Activated gamma-delta T cell (primary cell): ENCODE measurements at places on chromosomes 13 and 19.

DNA sequence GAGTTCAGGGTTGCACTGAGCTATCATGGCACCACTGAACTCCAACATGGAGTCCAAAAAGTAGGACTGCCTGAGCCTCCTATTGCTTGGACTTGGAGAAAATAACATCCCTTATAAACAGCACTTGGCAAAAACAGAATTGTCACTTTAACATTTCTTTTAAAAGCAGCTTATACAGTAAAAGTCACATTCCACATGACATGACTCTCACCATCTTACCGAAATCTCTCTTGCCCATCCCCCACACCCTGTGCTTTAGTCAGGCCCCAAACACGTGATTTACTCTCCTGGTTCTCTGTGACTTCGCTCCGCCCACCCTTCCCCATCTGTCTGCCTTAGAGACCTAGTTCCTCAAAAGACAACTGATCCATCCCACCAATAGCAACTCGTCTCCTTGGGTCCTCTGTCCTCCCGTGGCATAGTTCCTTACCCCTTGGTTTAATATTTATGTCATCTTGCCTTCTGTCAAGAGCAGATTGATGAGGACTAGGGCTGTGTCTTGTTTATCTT, 4.6 kb downstream of the SAFB start:
- no peak for DNase-seq

- no peak for DNase-seq
Observed at GRCh38 chr13:26475176-26476110, 82.0 kb upstream of the WASF3 start.

GRCh38 chr19:415292-415691, 6.3 kb upstream of the C2CD4C start:
- DNase-seq, result no peak

GRCh38 chr19:45187421-45188100, 9.0 kb downstream of the BLOC1S3 start:
- no peak for DNase-seq

DNA sequence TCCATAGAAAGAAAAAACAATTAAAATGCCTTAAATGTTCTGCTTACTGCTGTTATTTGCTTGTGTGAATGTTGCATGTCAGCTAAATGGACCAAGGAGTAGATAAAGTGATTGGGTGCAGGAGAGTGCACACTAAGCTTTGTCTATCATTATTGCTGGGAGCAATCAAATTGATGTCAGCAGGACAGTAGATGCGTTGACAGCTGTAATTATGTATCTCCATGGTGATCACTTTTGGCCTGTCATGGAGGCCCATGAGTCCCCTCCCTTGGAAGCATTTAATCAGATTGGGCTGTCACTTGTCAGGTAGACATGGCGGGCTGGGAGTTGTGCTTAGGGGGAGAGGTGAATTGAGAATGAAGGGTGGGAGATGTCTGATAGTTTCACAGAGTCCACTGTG, 215.3 kb downstream of the PCCA start:
- no peak for DNase-seq

DNA sequence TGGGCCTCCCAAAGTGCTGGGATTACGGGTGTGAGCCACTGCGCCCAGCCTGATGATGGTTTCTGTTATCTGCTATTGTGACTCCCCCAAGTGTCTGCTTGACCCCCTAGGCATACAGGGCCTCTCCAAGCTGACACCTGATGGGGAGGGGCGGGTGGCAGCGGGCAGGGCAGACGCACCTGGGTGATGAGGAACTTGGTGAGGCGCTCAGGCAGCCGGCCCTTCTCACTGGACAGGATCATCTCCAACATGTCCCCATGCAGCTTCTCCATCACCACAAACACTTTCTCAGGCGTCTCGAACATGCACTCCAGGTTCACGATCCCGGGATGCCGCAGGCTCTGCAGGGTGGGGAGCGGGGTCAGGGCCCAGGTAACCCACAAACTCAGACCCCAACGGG, 27.6 kb downstream of the PRKD2 start:
- DNase-seq, result no peak

DNA sequence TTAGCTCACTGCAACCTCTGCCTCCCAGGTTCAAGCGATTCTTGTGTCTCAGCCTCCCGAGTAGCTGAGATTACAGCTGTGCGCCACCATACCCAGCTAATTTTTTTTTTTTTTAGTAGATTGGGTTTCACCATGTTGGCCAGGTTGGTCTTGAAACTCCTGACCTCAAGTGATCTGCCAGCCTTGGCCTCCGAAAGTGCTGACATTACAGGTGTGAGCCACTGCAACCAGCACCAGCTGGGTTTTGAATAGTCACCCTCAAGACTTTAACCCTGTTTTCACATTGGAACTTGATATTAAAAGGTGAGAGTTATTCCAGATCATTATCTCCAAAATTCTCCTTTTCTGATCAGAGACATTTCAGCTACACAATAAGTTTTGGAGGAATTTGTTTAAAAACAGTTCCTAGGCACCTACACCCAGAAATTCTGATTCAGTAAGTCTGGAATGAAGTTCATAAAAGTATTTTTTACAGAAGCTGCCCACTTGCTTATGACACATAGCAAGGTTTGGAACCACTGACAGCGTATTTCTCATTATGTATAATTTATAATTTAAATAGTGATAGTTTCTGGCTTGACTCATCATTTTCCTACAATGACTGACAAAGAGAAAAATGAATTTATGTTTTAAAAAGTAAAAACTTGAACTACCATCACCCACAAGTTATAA, 417.3 kb downstream of the DIAPH3 start:
- DNase-seq, result no peak

DNA sequence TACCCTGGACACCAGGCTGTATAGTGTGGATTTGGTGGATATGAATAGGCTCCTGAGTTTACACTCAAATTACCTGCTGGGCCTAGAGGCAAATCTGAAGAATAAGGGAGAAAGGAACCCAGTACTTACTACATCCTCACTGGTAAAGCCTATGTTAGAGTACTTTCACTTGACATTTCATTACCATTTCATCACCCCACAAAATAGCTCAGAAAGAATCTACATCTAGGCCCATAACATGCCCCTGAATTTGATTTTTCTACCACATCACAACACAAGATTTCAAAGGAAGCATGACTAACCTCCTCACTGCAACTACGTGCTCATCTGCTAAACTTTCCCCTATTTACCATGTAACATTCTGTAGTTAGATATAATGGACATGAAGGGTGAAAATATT, 43.3 kb downstream of the VWA8 start:
- DNase-seq, result no peak

DNA sequence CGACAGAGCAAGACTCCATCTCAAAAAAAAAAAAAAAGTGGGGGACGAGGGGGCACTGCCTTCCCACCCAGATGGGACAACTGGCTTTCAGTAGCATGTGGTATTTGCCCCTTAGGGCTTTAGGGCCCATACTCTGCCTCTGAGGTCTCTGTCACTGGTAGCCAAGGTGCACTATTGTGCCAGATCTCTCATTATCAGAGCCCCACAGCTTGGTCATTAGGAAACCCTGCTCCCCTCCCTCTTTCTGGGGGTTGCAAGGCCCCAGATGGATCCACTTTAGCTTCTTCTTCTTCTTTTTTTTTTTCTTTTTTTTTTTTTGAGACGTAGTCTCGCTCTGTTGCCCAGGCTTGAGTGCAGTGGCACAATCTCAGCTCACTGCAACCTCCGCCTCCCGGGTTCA, 11.2 kb upstream of the ZNF358 start:
- no peak for DNase-seq

- DNase-seq, result no peak
Observed at GRCh38 chr19:5045956-5046338, 77.0 kb downstream of the KDM4B start.

- DNase-seq, result no peak
Observed at GRCh38 chr13:101317986-101318523, 98.3 kb downstream of the NALCN start.

GRCh38 chr13:55087085-55087484, 2053.6 kb upstream of the PRR20A start:
- DNase-seq, result no peak

DNA sequence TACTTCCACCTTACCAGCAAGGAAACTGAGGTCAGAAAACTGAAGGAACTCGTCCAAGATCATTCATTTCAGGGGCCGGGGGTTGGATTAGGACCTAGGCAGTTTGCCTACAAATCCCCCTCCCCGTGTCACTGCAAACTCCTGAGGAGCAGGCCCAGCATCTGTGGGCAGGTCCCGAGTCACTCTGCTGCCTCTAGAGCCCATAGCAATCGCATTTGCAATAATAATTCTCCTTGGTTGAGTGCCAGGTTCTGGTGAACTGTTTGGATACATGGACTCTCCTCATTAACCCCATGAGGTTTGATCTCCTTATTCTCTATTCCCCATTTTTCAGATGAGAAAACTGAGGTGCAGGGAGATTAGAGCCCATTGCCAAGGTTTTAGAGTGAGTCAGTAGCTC, 903 bp downstream of the PIN1 start:
- no peak for DNase-seq

GRCh38 chr19:13788991-13789390, 6.3 kb upstream of the ZSWIM4 start:
- DNase-seq, result no peak

DNA sequence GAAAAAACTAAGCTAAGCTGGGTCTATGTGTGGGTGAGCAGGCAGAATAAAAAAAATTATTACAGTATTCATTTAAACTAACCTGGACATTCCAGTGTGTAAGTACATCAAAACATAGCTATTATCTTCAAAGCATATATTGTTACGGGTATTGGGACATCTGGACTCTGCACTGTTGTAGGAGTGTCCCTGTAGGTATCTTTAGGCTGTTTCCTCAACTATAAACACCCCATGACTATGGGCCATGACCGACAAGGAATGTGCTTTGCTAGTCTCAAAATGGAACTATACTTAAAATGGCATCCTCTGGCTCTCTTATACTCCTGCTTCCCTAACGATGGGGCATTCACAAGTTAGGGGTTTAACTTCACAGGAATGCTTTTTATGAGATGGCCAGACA, 3.4 kb downstream of the SCGB2B2 start:
- no peak for DNase-seq

GRCh38 chr19:2555422-2556220, 79.7 kb downstream of the GADD45B start:
- DNase-seq, result no peak

GRCh38 chr19:11194656-11195558, 2.4 kb downstream of the KANK2 start:
- DNase-seq, result no peak

DNA sequence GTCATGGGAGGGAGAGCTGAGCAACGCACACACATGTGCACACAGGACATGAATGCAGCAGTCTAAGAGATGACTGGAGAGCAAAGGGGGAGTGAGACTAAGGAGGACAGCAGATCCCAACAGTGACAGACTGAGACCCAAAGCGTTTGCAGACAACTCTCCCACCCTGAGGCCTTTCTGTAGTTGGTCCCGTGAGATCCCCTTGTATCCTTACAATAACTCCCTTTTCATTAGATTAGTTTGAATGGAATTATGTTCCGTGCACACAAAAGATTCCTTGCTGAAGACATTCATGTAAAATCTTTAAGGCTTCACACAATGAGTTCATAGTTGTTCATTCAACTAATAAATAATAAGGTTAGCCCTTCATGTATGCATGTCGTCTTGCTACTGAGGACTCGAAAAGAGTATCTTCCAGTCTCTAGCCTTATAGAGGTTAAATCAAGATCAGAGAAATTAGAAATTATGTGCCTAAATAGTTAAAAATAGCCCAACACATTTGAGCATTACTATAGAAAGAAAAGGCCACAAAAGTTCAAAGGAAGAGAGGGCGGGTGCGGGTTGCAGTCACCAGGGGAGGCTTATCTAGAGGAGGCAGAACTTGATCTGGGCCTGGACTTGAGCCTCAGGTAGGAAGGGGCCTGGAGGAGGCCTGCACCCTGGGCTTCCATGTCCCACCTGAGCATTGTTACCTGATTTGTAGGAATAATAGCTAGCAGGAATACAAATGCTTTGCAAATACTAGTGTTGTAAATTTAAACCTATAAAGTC, 3.1 kb upstream of the GTF3A start:
- no peak for DNase-seq

- no peak for DNase-seq
Observed at GRCh38 chr13:58343076-58343475, 711.5 kb downstream of the PCDH17 start.

- no peak for DNase-seq
Observed at GRCh38 chr19:33171916-33172359, 22.2 kb upstream of the LRP3 start.

GRCh38 chr19:49613374-49613773, 22.4 kb downstream of the PRR12 start:
- no peak for DNase-seq

DNA sequence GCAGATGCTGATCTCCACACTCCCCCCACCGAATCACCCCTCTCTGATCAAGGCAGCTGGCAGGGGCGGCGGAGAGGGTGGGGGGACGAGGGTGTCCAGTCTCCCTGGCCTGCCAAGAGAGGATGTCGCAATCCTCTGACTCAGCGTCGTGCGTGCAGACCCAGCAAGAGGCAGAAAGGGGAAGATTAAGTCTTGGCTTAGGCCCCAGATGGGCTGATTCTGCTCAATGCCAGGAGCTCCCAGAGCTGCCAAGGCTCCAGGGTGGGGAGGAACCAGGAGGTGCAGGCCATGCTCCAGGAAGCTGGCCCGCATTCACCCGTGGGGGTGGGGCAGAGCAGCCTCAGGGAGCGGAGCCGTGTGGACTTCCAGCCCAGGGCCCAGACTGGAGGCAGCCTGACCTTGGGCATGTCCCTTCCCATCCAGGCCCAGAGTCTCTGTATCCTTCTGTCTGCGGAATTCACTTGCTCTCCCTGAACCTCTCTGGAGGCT, 6.6 kb upstream of the BCL3 start:
- DNase-seq, result no peak

GRCh38 chr13:112968380-112968909, 569 bp upstream of the MCF2L start:
- peak; percentile 61 for DNase-seq

DNA sequence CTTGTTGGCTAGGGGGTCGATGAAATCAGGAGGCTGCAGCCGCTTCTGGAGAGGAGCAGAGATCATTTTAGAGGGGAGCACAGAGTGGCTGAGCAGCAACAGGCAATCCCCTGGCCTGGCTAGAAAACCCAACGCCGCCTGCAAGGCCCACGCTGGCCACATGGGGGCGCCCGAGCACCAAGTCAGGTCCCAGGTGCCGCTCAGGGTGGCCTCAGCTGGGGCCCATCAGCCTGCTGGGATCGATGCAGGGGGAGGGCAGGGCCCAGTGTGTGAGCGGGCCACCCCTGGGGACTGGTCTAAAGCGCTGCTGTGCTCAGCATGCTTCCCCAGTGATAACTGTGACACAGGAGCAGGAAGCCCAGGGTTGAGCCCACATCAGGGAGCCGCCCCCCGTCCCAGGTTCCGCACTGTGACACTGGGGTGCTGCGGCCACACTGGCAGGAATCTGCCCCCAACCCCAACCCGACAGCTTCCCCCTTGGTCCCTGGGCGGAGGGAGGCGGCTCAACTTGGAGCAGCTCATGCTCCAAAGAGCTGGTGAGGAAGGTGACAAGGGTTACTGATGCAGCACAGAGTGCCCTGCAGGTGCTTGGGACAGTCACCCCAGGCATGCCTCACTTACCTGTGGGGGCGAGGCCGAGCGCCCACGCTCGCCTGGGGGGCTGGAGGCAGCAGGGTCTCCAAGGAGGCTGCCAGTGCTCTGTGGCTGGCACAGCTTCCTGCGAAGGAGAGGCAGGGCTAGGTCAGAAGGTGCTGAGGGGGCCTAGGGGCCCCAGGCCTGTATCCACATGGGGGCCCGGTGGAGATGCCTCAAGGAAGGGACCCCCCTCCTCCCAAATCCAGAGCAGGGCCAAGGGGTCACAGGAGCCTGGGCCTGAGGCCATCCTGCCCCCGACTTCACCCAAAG, 13.3 kb upstream of the ISYNA1 start:
- DNase-seq, result peak; percentile 69
